ENCODE measurements at places on chromosomes 5 and 9.

- no peak for DNase-seq
Observed at GRCh38 chr5:172775326-172776234, 4.6 kb upstream of the DUSP1 start.

GRCh38 chr5:152523964-152524363 is 118.9 kb upstream of the NMUR2 start:
- no peak for DNase-seq

- DNase-seq, result no peak
Observed at GRCh38 chr9:4581861-4582565, 80.1 kb upstream of the PLPP6 start.

DNA sequence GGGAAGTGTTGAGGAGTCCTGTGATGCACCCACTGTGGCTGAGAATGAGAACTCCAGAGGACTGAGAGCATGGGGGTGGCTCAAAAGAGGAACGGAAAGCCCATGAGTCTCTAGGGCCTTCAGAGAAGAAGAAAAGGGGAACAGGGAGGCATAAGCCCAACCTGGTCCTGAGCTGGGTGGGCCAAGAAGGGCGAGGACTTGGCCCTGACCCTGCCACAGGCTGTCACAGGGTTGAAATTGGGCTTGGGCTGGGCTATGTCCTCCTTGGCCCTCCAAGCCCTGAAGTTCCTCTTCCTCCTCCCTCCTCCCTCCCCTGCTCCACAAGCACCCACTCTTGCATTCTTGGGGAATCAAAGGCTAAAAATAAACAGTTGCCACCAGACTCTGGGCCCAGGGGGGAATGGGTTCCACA is 49.3 kb upstream of the PPARGC1B start:
- no peak for DNase-seq

GRCh38 chr5:29378104-29378503 is 1815.4 kb upstream of the CDH6 start:
- no peak for DNase-seq

GRCh38 chr5:147753765-147754164 is 28.8 kb downstream of the JAKMIP2 start:
- no peak for DNase-seq

GRCh38 chr5:124961521-124961920 is 215.1 kb upstream of the ZNF608 start:
- DNase-seq, result no peak

DNA sequence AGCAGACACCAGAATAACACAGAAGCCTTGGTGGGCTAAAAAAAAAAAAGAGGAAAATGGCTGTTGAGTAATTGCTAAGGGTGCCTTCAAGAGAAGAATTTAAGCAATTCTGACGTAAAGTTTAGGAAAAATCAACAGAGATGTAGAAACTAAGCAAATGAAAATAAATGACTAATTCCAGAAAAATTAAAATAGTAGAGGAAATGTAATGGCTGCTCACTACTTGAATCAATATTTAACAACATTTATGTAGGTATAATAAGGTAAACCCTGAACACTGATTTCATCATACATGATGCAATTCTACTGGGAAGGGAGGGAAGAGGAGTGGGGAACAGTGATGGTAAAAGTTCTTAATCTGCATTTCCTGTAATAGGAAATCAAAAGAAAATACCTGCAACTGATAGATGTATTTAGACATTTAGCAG is 41.4 kb downstream of the PUM3 start:
- DNase-seq, result no peak

GRCh38 chr5:175803254-175803653 is 68.1 kb upstream of the CPLX2 start:
- DNase-seq, result no peak

GRCh38 chr5:115496936-115497576 is 47.5 kb downstream of the FEM1C start:
- DNase-seq, result no peak

DNA sequence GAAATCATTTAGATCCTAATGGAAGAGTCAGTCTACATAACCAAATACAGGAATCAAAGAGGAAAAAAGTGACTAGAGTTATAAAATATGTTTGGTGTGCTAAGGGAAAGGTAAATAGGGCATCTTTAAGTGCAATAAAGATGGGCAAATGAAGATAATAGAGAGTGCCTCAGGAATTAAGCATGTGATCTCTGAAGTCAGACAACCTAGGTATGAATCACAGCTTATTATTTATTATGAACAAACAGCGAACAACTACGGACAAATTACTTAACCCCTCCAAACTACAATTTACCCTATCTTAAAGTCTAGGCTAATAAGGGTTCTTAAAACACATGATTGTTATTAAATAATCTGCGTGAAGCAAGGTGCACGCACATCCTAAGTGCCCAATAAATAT is 910.2 kb upstream of the DMAC1 start:
- no peak for DNase-seq

DNA sequence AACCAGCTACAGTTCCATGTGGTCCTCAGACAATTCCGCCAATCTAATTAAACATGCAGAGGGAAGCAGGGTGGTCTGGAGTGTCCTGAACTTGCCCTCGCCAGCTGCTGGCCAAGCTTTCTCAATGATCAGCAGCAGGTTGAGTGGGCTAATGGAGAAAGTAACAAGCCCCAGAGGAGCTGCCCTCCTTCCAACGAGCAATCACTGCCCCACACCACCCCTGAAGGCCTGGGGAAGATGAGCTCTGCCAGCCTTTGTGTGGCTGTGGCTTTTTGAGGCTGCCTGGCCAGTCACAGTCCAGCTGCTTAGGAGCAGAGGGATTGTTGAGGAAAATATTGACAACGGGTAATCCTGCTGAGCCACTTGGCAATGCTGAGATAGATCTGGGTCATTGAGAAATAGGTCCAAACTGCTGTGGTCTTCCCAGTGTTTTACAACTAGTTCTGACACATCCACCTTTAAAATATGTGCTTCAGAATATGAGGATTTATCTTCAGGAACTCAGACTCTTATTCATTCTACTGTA is 107.3 kb downstream of the CD180 start:
- DNase-seq, result no peak

DNA sequence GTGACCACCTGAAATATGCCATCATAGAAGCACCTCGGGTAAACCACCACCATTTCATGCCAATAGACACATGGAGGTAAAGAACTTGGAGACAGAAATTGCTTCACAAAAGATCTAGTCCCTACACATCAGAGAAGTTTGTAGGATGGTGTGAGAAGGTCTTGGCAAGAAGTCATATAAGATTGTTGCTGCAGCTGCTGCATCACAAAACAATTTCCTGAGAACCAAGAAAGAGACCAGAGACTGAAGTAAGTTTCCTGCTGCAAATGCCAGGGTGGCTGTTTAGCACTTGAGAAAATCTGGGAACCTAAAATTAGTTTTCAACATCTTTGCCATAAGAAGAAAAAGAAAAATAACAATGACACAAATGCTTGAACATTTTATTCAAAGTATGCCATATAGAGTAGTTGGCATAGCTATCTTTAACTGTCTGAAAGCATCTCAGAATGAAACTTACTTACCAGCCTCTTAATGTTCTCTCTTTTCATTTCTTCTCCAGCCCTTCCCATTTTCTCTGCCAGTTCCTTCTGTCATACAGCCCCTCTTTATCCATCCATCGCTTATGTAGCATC is 114.3 kb downstream of the KCTD16 start:
- DNase-seq, result no peak

GRCh38 chr9:111350556-111350955 is 20.5 kb upstream of the OR2K2 start:
- no peak for DNase-seq
